Right ventricle myocardium superior (tissue), 1 donor: ENCODE measurements at places on chromosomes 5 and 9.

DNA sequence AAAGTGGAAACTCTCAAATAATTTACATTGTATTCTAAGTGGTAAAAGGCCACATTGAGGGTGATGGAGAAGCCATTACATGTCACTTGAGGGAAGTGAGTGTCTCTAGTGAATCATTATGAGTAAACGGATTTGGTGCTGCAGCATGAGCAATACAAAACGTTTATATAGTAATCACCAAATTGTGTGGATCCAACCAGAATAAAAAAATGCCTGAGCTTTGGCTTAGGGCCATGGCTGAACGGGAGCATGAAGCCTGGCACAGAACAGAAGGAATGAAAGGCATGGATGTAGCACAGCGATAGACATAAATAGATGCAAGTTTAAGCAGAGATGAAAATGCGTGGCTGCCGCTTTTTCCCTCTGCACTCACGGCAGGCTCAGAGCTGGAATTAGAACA is 58.3 kb downstream of the PTTG1 start:
- no peak for DNase-seq

GRCh38 chr5:91528831-91529230 is 145.7 kb upstream of the ARRDC3 start:
- no peak for DNase-seq

DNA sequence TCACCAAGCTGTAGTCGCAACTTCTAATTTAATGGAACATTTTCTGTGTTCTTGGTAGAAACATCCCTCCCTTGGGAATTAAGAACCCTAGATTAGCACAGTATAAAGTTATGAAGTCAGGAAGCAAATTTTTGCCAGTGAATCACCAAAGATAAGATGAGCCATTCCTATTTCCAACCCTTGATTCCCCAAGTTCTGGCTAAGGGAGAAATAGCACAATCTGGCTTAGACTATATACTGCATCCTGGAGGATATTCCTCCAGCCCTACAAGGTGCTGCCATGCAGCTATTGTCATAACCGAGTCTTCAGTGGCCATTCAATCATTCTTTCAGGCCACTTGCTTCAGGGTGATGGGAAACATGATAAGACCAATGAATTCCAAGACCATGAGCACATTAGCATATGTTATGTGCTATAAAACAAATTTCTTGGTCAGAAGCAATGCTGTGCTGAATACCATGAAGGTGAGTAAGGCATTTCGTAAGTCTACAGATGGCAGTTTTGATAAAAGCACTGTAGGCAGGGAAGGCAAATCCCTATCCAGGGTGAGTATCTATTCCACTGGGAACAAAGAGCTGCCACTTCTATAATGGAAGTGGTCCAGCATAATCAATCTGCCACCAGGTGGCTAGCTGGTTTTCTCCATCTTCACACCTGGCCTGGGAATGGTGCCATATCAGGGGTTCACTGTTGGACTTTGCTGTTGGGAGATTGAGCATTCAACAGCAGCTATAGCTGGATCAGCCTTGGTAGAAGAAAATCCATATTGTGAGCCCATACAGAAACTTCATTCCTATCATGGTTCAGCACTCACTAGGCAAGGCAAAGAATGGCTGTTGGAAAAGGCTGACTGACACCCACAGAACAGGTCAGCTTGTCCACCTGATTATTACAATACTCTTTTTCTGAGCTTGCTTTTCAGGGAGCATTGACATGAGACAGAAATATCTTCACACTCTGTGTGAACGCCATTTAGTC is 19.6 kb upstream of the ARL15 start:
- DNase-seq: no peak

DNA sequence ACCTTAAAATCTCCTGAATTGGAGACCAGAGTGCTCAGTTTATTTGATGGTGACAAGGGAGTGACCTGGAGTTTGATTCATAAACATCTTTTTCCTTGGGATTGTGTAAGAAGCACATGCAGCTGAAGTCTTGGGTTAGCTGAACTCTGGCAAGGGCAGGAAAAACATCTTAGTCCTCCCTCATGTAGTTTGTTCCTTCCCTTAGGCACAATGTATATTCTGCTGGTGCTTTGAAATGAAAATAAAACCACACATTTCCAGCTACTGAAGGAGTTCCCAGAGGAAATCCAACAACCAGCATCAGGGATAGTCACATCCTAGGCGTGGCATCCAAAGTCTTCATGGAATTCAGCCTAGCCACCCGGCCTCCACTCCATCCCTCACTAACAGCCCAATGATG is 95.2 kb upstream of the PAPPA start:
- no peak for DNase-seq
